BJ (cell line): ENCODE measurements at places on chromosomes 1 and 21. TPM values are rescaled to one million over a fixed set of nuclear protein-coding genes. Genes with fewer than 3 reads are reported as not detected.

- DNase-seq = no peak
Observed at GRCh38 chr1:228882771-228883450, 147.6 kb downstream of the RHOU start.

DNA sequence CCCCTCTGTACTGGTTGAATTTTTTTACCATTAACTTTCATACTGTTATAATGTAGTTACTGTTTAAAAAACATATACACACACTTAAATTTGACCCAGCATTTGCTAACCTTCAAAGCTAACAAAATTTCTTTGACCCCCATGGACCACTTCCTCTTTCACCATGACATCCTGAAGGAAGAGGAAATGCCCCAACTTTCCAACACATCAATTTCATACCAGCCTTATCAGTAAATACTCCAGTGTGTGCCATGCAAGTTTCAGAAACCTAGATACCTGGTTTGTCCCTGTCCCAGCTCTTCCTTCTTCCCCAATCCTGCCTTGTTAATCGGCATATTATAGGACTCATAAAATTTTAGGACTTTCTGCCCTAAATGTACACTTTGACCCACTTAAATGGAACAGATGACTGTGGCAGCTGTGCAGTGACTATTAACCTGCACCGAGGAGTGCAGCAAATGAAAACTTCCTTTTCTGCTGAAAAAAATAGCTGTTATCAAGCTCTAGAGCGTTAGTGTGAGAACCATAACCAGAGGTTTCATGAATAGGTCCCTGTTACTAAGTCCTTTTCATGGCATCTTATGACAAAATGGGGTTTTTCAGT, 54.1 kb downstream of the DTL start:
- DNase-seq = no peak

Gene ZNF593OS
- not detected in 2 replicates for polyA plus RNA-seq

Gene ADAMTS1
- 651 and 1,081 TPM in 2 replicates for polyA plus RNA-seq

- DNase-seq = no peak
Observed at GRCh38 chr1:230167419-230167852, 100.4 kb downstream of the GALNT2 start.

Gene TCP10L
- 0.11 TPM in 1 of 2 replicates, not detected in the other for polyA plus RNA-seq

Gene PRMT2
- polyA plus RNA-seq = 168 and 241 TPM in 2 replicates

DNA sequence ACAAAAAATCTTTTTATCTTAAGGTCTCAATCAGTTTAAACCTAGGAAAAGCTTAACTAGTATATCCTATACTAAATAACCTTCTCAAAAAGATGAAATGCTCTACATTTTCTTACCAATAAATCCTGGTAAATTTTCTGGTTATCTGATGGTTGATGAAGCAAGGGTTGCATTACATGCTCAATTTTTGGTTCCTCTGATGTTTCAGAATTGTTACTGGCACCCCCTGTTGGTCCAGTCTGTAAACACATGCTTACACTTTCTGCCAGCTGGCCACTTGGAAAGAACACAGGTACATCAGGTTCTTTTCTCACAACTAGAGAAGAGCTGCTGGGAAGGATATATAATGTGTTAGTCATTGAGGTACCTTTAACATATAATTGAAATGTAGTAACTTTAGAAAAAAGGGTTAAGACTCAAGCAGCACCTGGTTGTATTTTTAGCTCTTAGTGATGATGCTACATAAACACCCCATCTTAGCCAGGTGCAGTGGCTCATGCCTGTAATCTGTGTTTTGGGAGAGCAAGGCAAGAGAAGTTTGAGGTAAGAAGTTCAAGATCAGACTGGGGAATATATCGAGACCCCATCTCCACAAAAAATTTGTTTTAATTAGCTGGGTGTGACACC, 30.9 kb upstream of the TAL1 start:
- DNase-seq = no peak
